ENCODE measurements at places on chromosomes 6 and 20. TPM values are rescaled to one million over a fixed set of nuclear protein-coding genes. Genes with fewer than 3 reads are reported as not detected.

Gene PNLDC1
- total RNA-seq = 0.10 TPM

Gene C6orf15
- not detected for total RNA-seq

Gene SAMD5
- total RNA-seq = 0.62 TPM

Gene RFX6
- not detected for total RNA-seq

Gene ZSCAN16
- total RNA-seq = 4.4 TPM

Gene ZC3H12D
- 0.12 TPM for total RNA-seq

Gene OR2H2
- not detected for total RNA-seq

Gene HLA-C
- 57.1 TPM for total RNA-seq

Gene CTCFL
- total RNA-seq = not detected

Gene RPP21
- total RNA-seq = 66.5 TPM

Gene WFDC10B
- total RNA-seq = not detected

Gene MKKS
- total RNA-seq = 17.6 TPM

Gene CRIP3
- total RNA-seq = 0.51 TPM

Gene TMEM217
- 0.53 TPM for total RNA-seq

Gene MUC22
- not detected for total RNA-seq

Gene CST4
- not detected for total RNA-seq

Gene CAGE1
- not detected for total RNA-seq

Gene FOXA2
- total RNA-seq = 19.1 TPM
